ENCODE measurements at places on chromosomes 4 and X.

DNA sequence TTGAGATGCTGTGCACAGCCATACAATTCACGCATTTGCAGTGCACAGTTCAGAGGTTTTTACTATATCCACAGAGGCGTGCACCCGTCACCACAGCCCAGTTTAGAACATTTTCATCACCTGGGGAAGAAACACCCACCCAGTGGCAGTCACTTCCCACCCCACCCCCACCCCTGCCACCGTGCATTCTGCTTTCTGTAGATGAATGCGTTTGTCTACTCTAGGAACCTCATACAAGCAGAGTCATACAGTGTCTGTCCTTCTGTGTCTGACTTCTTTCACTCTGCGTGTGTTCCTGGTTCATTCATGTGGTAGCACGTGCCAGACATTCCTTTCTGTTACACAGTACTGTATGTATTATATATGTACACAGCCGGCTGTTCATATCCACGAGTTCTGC lies 122.8 kb downstream of the TBL1X start:
- DNase-seq = no peak

- no peak for DNase-seq
These were observed 2.0 kb downstream of the PARM1 start for GRCh38 chr4:74934888-74935287.

- no peak for DNase-seq
These were observed 17.7 kb upstream of the SLC25A43 start for GRCh38 chrX:119381349-119381944.

GRCh38 chr4:68995292-68995691 lies 43.7 kb upstream of the UGT2A3 start:
- DNase-seq = no peak

DNA sequence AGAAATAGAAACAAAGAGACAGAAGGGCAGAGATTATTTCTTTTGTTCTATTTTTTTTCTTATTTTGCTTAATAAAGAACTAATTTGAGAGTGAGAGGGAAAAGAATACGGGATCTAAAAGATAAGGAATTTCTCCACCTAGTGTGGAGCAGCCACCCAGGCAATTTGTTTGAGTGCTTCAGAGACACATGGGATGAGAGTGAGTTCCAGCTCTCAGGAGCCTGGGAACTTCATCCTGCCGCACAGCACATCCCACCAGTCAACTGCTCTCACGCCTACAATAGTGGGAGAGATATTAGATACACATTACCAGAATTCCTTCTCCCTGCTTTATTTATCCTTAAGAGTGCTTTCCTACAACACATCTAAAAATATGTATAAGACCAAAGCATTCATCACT lies 946.4 kb downstream of the PDHA2 start:
- DNase-seq = no peak

- DNase-seq = peak; percentile 32
These were observed 27.4 kb downstream of the HOPX start for GRCh38 chr4:56653461-56654237.

DNA sequence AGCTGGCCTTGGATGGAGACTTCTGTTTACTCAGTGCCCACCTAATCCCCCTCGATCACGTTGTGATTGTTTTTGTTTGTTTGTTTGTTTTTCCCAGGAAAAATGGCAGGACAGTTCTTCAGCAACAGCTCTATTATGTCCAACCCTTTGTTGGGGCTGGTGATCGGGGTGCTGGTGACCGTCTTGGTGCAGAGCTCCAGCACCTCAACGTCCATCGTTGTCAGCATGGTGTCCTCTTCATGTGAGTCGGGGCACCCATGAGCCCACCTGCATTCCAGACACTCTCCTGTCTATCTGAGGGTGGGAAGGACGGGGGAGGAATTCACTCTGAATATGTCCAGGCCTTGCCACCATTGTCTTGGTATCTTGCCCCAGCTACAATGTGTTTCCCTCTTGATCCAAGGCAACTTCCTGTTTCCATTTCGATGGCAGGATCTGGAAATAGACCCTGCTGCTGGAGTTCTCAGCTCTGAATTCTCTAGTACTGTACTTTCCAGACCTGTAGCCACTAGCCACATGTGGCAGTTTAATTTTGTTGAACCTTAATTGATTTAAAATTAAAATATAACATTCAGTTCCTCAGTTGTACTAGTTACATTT lies 10.5 kb downstream of the SLC34A2 start:
- DNase-seq = no peak

GRCh38 chrX:46485897-46486296 lies 59.3 kb downstream of the ZNF674 start:
- DNase-seq = no peak

DNA sequence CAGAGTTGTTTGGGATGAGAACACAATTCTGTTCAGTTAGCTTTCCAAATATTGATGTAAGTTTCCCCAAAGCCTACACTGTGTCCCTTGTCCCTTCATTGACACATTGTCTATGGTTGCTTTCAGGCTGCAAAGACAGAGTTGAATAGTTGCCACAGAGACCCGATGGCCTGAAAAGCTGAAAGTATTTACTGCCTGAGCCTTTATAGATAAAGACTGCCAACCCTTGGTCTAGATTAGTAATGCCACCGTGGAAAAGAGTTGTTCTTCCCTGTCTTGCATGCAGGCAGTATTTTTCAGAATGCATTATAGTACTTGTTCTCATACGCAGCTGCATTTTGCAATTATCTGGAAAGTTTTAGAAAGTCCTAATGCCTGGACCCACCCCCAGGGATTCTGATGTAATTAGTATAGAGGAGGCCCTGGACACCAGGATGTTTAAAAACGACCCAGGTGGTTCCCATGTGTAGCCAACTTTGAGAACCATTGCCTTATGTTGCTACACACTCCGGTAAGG lies 180.8 kb downstream of the FRMPD4 start:
- DNase-seq = no peak

DNA sequence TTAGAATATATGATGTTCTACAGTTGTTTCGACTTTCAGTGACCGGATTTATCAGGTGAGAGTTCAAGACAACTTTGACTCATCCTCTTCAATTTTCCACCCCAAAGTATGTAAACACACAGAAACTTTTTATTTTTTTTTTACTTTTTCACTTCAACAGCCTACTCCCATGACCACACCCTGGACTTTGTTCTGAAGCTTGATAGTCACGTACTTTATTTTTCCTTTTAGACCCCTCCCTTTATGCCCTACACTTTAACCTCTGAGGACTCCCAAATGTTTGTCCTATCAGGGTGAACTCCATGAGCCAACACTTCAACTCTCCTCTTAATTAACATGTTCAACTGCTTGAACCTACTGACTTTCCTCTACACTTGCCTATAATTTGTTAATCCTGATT lies 2.5 kb upstream of the DDX60 start:
- DNase-seq = no peak

- DNase-seq = peak; percentile 29
These were observed 63.4 kb downstream of the NUDT10 start for GRCh38 chrX:51395810-51396728.

DNA sequence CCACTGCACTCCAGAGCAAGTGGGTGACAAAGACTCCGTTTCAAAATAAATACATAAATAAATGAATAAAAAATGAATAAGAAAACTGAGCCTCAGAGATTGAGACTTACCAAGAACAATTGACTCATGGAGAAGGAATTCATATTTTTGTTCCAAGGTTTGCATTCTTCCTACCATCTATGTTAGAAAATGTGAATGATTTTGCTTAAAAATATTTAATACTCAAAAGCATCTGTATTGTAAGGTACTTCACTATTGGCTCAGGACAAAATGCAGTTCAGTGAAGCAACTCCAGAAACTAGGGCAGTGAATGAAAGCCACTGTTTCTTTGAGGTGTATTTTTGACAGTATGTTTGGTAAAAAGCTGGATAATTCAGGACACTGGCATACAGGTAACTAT lies 54.1 kb downstream of the XAGE2 start:
- no peak for DNase-seq

- DNase-seq = no peak
These were observed 194.9 kb downstream of the PALLD start for GRCh38 chr4:168691631-168692369.

- no peak for DNase-seq
These were observed 74.3 kb upstream of the TEX13D start for GRCh38 chrX:124257924-124258702.

GRCh38 chr4:128388352-128388630 lies 100.7 kb upstream of the PGRMC2 start:
- no peak for DNase-seq

DNA sequence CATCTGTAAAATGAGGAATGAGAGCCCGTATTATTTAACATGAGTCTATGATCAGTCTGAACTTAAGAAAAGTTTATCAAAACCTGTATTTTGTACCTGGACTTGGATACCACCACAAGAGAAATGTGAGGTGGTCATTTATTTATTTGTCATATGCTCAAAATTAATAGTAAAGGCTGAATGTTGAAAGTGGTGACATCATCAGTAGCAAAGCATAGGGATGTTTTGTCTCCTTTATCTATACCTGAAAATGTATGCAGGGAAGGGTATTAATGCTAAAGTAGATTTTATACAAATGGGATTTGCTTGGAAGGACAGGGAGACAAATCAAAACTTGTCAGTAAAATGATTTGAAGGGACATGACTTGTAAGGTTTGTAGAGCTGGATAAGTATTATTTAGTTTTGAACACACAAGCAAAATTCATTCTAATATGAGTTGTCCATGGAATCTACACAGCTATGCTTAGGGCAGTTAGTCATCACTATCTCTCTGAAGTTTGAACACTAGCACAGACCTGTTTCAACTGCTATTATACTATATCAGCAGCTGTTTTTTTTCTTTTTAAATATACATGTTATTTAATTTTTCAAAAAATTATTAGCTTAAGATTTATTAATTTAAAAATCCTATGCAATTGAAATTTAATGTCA lies 52.4 kb upstream of the GUCY1A1 start:
- DNase-seq = no peak

GRCh38 chrX:30181353-30181752 lies 34.0 kb upstream of the MAGEB2 start:
- no peak for DNase-seq

- no peak for DNase-seq
These were observed 273.6 kb downstream of the FRMPD4 start for GRCh38 chrX:12411831-12412230.

- DNase-seq = no peak
These were observed 4.3 kb downstream of the DNASE1L1 start for GRCh38 chrX:154404625-154405192.

- DNase-seq = no peak
These were observed 1602.4 kb upstream of the ADGRL3 start for GRCh38 chr4:59597536-59598329.

- DNase-seq = no peak
These were observed 272.8 kb upstream of the GATB start for GRCh38 chr4:152033621-152034020.

DNA sequence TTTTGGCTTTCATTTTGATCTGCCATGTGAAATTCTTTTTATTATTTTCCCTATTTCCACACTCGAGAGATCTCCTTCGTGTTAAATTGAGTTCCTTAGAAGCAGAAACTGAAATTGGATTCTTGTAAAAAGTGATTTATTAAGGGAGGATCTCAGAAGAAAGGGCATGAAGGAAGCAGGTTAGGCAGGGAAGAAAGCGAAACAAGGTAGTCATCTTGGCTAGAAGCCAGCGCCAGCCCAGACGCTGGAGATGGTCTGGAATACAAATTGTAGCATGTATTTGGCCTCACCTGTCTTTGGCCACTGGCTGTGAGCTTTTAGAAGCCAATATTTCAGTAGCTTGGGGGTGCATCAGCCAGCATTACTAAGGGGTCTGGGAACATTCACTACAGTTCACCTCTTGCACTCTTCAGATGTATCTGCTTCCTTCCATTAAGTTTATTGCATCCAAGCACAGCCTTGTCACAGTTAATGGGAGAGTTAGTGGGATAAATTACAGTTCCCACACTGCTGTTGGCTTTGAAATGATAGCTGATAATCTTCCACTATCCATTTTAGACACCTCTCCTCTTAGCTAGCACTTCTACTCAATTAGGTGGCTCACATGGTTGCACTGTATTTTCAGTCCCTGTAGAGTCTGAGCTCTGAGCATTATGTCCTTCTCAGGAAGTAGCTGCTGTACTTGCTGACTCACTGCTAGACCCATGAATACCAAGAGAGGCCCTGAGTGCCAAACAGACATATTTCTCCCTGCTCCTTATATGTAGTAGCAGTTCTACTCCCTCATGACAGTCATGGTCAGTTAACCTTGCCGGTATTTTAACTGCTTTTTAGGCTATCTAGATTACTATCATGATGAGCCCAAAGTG lies 14.6 kb downstream of the GRXCR1 start:
- no peak for DNase-seq

GRCh38 chr4:88211473-88212252 lies 53.2 kb upstream of the ABCG2 start:
- no peak for DNase-seq

DNA sequence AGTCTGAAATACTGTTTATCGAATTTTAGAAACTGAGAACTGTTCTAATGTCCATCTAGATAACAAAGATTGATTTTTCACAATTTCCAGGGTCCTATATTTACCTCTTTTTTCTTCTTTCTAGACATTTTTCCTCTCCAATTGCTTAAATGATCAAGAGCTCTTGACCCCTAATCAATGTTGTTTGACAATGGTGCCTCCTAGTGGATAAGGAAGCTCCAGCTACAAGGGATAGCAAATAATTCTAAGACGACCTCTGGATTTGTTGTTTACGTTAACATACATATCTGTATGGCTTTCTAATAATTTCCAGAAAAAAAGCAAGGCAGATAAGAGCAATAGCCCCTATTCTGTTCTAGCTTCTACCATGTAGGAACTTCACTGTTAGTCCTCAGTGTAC lies 35.8 kb downstream of the GPR82 start:
- DNase-seq = no peak

DNA sequence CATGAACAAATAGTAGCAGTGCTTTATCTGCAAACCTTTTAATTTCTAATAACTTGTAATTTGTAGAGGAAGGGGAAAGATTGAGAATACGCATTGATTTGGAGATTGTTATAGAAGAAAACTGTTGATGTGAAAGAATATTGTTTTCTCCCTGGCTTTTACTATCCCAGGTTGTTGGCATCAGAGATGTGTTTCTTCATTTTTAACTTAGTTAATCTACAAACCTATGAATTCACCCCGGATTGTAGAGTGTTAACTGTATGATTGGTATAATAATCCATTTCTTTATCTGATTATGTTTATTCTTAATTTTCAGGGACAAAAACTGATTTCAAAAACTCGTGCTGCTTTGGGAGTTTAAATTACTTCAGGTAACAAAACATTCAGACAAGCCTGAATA lies 18.9 kb downstream of the AFP start:
- DNase-seq = no peak

GRCh38 chr4:113872426-113873260 lies 106.8 kb downstream of the ARSJ start:
- no peak for DNase-seq

GRCh38 chr4:67393699-67394281 lies 151.5 kb downstream of the CENPC start:
- DNase-seq = no peak

DNA sequence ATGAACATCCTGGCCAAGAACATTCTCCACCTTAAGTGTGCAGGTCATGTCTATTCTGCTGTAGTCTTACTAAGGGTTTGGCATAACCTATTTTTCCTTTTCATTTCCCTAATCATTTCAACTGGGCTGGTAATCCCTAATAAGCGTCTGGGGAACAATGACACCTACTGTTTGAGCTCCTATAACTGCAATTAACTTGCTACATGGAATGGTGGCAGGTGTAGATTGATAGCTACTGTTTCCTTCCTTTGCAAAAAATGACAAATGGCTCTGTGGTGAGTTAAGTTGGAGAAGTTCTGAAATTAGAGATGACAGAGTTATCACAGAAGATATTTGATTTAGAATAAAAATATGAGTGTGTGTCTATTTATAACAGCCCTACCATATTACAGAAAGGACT lies 104.5 kb upstream of the NAP1L5 start:
- DNase-seq = no peak

Measured in activated T-helper 2 cell treated with anti-CD3 and anti-CD28 coated beads, Interferon-gamma antibody, Interleukin-2, Interleukin-4, amounts not matched to agents 10 μg/mL and 5 μg/mL and 100 μg/mL, durations not matched to agents 14 hours and 24 hours and 36 hours (primary cell).